Stomach (tissue), 19 donors: ENCODE measurements at places on chromosomes 11 and 22.
A peak's percentile ranks its signal among the peaks of the same experiment; 100 is the strongest.

GRCh38 chr22:38311323-38311620, 6.0 kb downstream of the CSNK1E start:
- peak; percentile 37 for DNase-seq

DNA sequence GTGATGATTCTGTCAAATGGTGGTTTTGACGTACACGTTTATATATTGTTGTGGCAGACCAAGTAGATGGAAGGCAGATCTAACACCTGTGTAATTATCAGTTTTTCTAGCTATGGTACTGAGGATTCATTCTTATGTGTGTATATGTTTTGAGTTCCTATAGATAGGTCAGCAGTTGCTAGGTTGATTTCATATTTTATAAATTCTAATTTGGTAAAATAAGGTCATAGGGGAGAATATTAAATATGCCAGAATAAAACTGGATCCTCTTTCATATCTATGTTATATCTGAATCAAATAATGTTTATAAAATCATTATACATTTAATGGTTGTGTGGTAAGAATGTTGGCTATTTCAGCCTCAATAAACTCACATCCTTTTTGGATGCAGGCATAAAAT, 27.6 kb downstream of the HIPK3 start:
- no peak for DNase-seq

DNA sequence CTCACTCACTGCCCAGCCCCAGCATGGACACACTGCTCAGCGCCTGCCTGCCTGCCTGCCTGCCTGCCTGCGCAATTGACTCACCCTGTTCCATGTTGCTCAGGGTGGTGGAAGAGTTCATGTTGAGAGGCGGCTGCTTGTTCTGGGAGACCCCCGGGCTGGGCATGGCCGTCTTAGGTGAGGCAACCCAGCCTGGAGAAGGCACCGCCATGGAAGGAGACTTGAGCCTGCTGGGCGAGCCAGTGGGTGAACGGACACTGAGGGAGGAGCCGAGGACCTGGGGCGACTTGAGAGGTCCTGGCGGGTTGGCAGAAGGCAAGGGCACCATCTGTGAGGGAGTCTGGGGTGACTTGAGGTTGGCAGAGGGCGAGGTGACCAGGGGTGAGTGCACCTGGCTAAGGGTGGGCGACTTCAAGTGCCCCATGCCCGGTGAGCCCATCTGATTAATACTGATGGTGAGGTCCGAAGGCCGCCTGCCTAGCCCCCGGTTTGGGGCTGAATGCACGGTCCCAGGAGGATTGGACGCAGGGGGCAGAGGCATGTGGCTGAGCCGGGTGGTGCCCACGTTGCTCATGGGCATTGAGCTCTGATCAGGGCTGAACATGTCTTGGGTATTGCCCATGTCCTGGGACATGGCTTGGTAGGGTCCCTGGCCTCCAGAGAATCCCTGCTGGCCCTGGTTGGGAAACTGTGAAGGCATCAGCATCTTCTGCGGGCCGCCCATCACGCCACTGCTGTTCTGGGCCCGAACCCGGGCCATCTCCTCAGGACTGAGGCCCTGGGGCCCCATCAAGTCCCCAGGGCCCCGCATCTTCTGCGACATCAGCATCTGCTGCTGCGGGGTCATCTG, 17.1 kb downstream of the CXCR5 start:
- no peak for DNase-seq

DNA sequence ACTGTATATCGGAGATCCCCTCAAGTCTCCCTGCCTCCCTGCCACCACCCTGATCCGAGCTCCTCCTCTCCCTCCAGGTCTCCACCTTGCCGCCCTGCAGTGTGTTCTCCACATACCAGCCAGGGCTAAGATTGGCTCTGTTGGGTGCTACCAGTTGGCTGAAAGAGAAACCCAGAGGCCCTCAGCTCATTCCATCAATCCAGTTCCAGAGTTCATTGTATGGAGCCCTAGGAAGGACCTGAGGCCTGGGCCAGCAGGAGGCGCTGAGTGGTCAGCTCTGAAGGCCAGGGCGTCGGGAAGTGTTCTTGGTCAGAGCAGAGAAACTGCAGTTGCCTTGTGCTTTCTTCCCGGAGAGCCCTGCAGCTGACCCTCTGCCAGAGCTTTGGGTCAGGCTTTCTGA, 2.2 kb upstream of the TOP3B start:
- peak; percentile 37 for DNase-seq

DNA sequence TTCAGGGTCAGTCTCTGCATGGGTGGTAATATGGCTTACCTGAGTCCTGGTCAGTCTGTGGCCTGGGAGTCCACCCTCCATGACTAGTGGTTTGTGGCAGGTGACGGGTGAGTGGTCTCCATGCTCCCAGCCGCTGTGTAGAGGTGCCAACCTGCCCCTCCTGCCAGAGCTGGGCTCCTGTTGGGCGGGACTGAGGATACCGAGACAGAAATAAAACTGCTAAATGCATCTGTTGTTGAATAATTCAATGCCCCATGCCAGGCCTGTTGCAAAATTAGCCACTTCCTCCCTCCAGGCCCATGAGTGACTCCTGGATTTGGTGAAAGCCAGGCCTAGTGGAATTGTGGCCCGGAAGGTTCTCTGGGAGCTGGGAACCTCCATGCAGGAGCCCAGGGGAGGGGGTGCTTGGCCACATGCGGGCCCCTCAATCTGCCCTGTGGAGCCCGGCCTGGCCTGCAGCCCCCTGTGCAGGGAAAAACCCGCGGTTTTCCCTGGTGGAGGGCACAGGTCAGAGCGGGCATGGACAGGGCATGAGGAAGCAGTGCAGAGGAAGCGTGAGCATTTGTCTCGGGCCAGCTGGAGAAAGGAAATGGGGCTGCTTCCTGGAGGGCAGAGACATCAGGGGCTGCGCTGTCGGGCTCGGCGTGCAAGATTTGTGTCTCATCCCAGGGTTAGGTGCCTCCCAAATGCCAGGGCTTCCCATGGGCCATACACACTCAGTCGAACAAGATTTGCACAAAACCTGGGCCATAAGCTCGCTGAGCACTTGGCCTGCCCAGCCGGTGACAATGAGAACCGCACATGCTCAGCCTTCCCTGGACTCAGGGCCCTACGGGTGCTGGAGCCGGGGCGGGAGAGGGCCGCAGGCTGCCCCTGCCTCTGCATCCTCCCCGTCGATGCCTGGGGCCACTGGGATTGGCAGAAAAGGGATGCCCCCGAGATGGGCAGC, 66.9 kb downstream of the KCNQ1 start:
- peak; percentile 7 for DNase-seq

GRCh38 chr11:46906609-46907041, 11.7 kb downstream of the LRP4 start:
- DNase-seq: peak; percentile 52

DNA sequence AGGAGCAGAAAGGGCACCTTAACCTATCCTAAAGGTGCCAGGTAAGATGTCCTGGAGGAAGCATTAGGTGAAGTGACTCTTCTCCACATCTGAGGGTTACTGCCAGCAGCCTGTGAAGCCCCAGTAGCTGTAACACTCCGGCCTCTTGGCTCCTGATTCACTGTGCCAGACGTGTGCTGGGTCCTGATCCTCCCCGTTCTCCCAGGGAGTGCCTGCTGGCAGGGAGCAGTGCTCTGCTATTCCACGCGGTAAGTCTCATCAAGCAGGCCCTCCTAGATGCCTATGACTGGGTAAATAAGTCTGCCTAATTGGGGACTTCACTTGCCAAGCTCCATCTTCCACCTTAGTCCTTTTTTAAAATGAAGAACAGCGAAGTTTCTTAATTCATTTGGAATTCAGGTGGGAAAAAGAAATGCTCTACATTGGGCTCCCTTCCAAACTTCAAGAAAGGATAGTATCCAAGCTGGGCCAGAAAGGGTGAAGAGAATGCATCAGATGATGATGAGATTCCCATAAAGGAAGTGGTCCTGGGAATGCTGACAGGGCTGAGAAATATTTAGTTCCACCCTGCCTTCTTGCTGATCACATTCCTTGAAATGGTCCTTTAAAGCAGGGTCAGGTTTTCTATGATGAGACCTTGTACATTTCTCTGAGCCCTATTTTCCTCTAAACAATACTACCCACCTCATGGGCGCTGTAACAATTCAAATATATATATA, 188.0 kb downstream of the MAML2 start:
- no peak for DNase-seq

DNA sequence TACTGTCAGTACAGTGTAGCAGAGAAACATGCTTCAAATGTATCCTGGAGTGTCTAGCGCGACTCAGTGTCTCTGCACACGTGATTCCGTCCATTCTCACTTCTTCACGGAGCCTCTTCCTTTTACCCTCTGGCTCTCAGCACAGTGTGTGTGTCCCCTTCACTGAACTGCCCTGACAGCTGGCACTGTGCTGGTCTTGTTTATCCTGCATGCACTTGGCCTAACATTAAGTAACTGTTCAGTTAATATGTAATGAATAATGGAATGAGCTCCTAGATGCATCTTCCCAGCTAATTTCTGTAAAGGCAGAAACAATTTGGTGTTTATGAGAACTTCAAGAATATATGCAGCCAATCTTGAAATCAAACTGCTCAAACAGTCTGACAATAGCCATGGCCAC, 44.4 kb downstream of the KMT5B start:
- no peak for DNase-seq

- no peak for DNase-seq
Observed at GRCh38 chr11:83044958-83045712, 26.6 kb downstream of the RAB30 start.

GRCh38 chr22:41968601-41969000, 642 bp upstream of the SEPTIN3 start:
- DNase-seq: no peak
